Breast epithelium (tissue), 4 donors: ENCODE measurements at places on chromosomes 2 and 18. TPM values are rescaled to one million over a fixed set of nuclear protein-coding genes. Genes with fewer than 3 reads are reported as not detected.
A peak's percentile ranks its signal among the peaks of the same experiment; 100 is the strongest.

Gene CHPF
- 46.5 TPM for total RNA-seq

- H3K27me3 ChIP-seq = peaks cover 16% of the 10 kb centered on the region
- no peak overlapping the region for H3K27ac ChIP-seq
- no peaks in the 10 kb centered on the region for H3K4me1 ChIP-seq
- H3K4me3 ChIP-seq = no peak overlapping the region
Measured at GRCh38 chr2:176110415-176111308, 3.6 kb downstream of the HOXD11 start.

DNA sequence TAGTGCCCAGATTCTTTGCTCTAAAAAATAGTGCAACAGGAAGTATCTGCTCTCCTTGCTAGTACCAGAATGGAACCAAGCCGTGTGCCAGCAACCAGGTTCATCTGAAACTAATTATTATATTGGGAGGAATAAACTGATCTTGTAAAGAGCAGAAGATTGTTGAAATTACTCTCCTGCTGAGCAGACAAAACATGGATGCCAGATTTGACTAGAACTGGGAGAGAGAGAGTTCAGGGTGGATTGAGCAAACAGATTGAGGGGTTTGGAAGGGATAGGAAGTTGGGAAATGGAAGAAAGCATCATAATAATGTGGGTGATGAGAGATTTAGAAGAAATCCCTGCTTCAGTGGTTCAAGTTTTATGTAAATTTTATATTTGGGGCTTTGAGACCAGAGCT is 160.1 kb upstream of the RASGRP3 start:
- H3K27ac ChIP-seq = no peak overlapping the region
- H3K36me3 ChIP-seq = no peaks in the 10 kb centered on the region
- no peak for DNase-seq
- H3K27me3 ChIP-seq = no peaks in the 10 kb centered on the region

DNA sequence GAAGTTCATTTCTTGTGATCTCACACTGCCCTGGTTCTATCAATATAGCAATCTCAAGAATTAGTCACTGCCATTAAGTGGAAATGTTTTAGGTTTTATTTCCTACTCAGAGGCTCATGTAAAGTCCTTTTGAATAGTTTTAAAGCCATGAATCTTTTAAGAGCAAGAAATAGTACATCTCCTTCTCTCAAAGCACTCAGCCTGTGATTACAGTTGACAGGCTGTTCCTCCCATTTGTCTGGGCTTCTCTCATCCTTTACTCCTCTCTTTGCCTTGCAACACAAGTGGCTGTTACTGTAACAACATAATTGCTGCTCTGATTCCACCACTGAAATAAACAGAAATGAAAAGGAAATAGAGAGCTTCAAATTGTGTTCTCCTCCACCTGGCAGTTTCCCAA is 18.4 kb downstream of the GRP start:
- no peaks in the 10 kb centered on the region for H3K4me1 ChIP-seq
- H3K27ac ChIP-seq = no peak overlapping the region
- H3K4me3 ChIP-seq = no peak overlapping the region
- no peak for DNase-seq
- H3K36me3 ChIP-seq = no peaks in the 10 kb centered on the region

Gene BCL11A
- 6.2 TPM for total RNA-seq

Gene MLPH
- 15.5 TPM for total RNA-seq

DNA sequence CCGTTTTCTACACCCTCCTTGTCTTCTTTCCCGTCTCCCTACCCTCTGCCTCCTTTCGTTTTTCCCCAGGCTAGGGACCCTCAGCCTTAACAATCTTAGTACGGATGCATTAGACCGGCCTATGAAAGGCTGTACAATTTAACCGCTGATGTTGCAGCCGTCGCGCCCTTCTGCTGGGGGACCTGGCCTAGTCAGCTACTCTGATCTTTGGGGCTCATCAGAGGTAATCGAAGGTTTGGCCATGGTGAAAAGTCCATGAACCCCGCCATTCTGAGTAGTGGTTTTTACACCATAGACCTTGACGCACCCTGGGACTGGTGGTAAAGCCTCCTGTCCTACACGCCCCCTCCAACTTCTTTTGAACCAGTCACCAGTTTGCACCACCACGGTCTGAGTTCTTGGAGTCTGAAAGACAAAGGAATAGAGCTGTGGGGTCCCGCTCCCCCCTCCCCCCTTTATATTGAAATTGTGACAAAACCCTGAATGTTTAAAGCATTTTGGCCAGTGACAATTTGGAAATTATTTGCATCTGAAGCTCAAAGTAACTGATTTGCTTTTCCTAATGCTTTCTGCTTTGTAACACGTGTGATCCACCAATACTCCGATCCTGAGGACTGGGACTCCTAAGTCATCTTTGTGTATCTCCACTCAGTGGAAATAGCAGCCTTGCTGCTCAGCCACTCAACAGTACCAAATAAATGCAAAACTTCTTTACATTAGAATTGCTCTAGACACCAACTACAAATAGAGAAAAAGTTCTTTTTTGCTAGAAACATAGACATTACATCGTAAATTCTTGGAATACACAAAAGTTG is 642 bp upstream of the SRSF7 start:
- H3K27ac ChIP-seq = peak overlapping the region; percentile 99
- peaks cover 9% of the 10 kb centered on the region for H3K36me3 ChIP-seq
- H3K27me3 ChIP-seq = no peaks in the 10 kb centered on the region
- H3K4me1 ChIP-seq = no peaks in the 10 kb centered on the region
- no peak for DNase-seq

GRCh38 chr2:205699515-205700289 is 17.4 kb downstream of the NRP2 start:
- no peaks in the 10 kb centered on the region for H3K36me3 ChIP-seq
- peak overlapping the region; percentile 66 for H3K27ac ChIP-seq
- no peak for DNase-seq
- H3K4me3 ChIP-seq = no peak overlapping the region

DNA sequence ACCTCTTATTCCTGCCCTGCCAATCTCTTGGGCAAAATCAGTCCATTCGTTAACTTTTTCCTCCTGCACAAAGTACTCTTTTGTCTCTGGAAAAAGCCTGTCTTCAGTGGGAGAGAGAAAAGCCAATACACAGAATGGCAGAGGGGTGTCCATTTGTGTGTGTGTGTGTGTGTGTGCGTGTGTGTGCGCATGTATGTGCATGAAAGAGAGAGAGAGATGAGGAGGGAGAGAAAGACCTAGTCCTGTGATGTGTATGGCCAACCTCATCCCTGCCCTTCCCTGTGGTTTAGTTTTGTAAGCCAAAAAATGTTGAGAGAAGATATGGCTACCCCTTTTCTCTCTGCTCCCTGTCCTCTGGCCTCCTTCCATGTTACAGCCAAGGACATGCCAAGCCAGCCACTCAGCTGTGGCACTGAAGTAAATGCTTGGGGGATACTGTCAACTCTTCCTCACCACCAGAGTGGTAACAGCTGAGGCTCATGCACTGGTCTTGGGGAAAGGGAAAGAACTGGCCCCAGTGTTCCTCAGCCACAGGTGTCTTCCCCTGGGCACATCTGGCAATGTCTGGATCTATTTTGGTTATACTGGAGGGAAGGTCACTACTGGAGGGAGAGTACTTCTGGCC is 10.6 kb downstream of the SLC4A5 start:
- H3K27me3 ChIP-seq = no peaks in the 10 kb centered on the region
- no peak overlapping the region for H3K27ac ChIP-seq
- H3K4me1 ChIP-seq = no peaks in the 10 kb centered on the region
- H3K4me3 ChIP-seq = no peak overlapping the region
- H3K36me3 ChIP-seq = no peaks in the 10 kb centered on the region
